ENCODE measurements at places on chromosomes 13 and 19. TPM values are rescaled to one million over a fixed set of nuclear protein-coding genes. Genes with fewer than 3 reads are reported as not detected.

Gene PTH2
- not detected for total RNA-seq

Gene RNF225
- total RNA-seq = 0.19 TPM

Gene IGFL2
- 1.3 TPM for total RNA-seq

Gene SIGLEC8
- total RNA-seq = not detected

Gene TMEM221
- 0.85 TPM for total RNA-seq

Gene EVI5L
- total RNA-seq = 1.4 TPM

Gene ZNF439
- total RNA-seq = not detected

Gene FPR3
- not detected for total RNA-seq

Gene ANKLE1
- total RNA-seq = 0.22 TPM

Gene ZMYM2
- 19.5 TPM for total RNA-seq

Gene MLLT1
- 14.8 TPM for total RNA-seq

Gene SERPINE3
- not detected for total RNA-seq

Gene BORA
- total RNA-seq = 6.8 TPM

Gene ZNF296
- total RNA-seq = 14.8 TPM

Gene B3GNT8
- total RNA-seq = 0.32 TPM

Gene HSD17B14
- 15.0 TPM for total RNA-seq

Gene ZNF83
- 0.16 TPM for total RNA-seq

Gene ZNF493
- 0.07 TPM for total RNA-seq

Gene ZNF471
- 0.02 TPM for total RNA-seq

Gene SPACA4
- not detected for total RNA-seq

Gene EPS8L1
- 6.4 TPM for total RNA-seq

Gene FSTL3
- 228 TPM for total RNA-seq

Gene CACNG7
- 9.3 TPM for total RNA-seq

Gene ZNF737
- 0.14 TPM for total RNA-seq

Gene ZNF177
- 0.30 TPM for total RNA-seq

Gene ZNF730
- total RNA-seq = not detected

Gene CFAP97D2
- not detected for total RNA-seq

Gene PDE4C
- total RNA-seq = not detected

All from A549 treated with Mapracorat at 1 μM for 4 hours (cell line).